ENCODE measurements at places on chromosomes 6 and 20. TPM values are rescaled to one million over a fixed set of nuclear protein-coding genes. Genes with fewer than 3 reads are reported as not detected.
A peak's percentile ranks its signal among the peaks of the same experiment; 100 is the strongest.

Gene GGTLC1
- total RNA-seq = not detected

GRCh38 chr6:155755452-155755851, 299.8 kb upstream of the NOX3 start:
- no peaks in the 10 kb centered on the region for H3K4me1 ChIP-seq
- no peak overlapping the region for H3K27ac ChIP-seq
- no peaks in the 10 kb centered on the region for H3K36me3 ChIP-seq
- H3K27me3 ChIP-seq = no peaks in the 10 kb centered on the region
- H3K4me3 ChIP-seq = no peak overlapping the region

Gene KIF25
- total RNA-seq = not detected

DNA sequence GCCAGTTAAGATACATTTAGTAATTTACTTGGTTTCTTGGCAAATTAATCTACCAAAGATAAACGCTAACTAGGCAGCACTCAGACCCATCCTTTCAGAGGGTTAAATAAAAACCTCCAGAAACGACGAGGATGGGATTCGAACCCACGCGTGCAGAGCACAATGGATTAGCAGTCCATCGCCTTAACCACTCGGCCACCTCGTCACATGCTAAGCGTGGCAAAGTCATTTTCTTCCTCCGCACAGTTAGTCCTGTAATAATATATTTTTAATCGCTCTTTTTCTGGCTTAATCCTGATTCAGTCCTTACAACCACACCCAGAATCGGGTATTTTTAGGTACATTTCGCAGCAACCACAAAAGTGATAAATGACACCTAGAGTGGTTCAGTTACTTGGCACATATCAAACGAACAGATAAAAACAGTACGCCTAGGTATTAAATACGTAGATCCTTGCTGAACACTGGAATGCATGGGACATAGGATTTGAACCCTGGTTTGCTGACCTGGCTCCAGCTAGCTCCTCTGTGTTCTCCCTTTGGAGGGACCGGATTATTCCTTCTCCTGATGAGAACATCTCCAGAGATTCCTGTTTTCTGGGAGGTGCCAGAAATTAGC, 71.6 kb downstream of the GPX5 start:
- peak; percentile 50 for DNase-seq
- H3K27ac ChIP-seq = no peak overlapping the region
- H3K36me3 ChIP-seq = no peaks in the 10 kb centered on the region

DNA sequence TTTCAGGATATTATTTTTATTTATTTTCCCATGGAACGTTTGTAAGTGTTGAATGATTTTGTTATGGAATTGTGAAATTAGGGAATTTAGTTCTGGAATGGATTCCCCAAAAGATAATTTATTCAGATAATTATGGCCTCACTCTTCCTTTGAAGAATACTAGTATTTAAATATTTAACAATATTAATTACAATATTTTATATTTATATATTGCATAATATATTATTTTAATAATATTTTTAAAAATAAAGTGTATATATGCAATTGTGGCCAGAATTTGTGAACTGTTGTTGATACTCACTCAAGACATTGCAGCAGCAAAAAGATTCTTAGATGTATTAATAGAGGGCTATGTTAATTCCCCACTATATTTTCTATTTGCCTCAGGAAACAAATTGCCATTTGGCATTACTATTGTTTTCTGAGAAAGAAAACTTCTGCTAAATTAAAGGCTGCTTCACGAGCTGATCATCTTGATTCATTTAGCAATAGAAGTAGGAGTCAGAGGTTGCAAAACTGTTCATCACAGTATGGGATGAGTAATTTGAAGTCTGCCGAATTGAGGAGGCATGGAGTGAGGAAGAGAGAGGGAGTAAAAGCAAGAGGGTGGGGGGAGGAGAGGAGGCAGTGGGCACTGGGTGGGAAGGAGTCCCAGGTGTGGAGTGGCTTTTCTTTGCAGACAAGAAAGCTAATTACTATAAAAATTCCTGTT, 729.2 kb downstream of the DHX35 start:
- H3K36me3 ChIP-seq = no peaks in the 10 kb centered on the region
- H3K27ac ChIP-seq = no peak overlapping the region
- H3K27me3 ChIP-seq = no peaks in the 10 kb centered on the region
- no peaks in the 10 kb centered on the region for H3K4me1 ChIP-seq
- DNase-seq = no peak
- no peak overlapping the region for H3K4me3 ChIP-seq

DNA sequence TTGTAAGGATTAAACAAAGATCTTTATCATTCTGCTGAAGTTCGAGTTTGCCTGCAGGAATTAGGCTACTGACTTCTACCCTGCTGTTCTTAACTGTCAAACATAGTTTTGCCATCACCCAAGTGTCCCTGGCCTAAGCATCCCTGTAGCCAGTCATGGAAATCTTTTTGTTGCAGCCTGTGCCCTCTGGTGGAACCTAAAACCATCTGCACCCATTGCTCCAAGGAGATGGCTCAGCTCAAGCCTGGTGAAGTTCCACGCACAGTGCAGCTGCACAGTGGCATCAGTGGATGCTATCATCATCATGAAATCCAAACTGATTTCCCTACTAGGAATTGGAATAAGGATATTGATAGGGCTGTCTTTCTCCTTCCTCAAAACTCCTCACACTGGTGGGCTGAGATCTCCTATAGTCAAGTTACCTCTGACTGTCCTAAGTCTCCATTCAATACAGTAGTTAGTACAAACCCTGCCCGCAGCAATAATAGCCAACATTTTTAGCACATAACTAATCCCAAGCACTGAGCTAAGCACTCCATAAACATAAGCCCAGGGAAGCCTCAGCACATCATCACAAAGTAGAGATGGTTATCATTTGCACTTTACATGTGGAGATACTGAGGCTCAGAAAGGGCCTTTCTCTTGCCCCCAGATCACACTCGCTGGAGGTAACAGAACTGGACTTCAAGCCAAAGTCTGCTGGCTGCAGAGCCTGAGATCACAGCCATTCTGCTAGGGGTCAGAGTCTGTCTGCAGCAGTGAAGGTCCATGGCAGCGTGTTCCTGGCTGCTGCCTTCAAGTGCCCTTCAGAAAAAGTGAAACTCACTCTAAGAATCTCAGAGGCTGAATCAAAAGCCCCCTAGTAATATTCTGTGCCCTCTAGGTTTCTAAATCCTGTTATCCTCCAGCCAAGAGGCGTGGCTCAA, 77.2 kb upstream of the MC3R start:
- no peaks in the 10 kb centered on the region for H3K36me3 ChIP-seq
- no peak overlapping the region for H3K4me3 ChIP-seq
- no peaks in the 10 kb centered on the region for H3K4me1 ChIP-seq
- no peak for DNase-seq

Gene DDO
- total RNA-seq = not detected

DNA sequence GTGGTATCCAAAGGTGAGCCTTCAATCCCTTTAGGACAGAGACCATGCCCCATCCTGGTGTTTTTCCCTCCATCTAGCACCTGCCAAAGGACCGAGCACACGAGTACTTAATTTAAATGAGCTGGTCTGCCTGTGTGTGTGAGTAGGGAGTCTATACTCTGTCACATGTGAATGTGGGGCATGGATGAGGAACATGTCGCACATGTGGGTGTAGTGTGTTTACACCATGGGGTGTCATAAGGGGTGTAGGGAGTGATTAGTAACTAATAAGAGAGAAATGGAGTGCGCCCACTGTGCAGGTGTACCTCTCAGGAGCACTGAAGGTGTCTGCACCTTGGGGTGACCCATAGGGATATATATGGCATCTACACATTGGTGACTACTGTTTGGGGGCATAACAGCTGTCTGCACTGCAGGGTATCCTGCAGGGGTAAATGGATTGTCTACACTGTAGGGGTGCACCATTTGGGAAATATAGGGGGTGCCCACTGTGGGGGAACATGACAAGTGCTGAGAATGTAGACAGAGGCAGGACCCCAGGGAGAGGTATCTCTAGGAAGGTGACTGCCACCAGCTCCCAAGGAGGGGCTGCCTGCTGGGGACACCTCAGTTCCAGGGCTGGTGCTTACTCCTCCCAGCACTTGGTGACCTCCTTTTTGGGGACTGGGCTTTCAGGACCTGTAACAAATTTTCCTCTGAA, 53.5 kb downstream of the EBF4 start:
- no peak overlapping the region for H3K27ac ChIP-seq
- DNase-seq = peak; percentile 28
- H3K4me1 ChIP-seq = peaks cover 33% of the 10 kb centered on the region
- no peak overlapping the region for H3K4me3 ChIP-seq
- peaks cover 37% of the 10 kb centered on the region for H3K27me3 ChIP-seq

Gene SNX14
- 62.8 TPM for total RNA-seq

DNA sequence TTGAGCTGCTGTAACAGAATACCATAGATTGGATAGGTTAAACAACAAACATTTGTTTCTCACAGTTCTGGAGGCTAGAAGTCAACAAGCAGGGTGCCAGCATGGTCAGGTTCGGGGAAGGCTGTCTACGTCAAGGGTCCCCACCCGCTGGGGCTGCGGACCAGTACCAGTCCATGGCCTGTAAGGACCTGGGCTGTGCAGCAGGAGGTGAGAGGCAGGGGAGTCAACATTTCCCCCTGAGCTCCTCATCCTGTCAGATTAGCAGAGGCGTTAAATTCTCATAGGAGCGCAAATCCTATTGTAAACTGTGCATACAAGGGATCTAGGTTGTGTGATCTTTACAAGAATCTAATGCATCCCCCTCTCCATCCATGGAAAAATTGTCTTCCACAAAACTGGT, 3.8 kb downstream of the ADGB start:
- no peak for DNase-seq
- H3K27me3 ChIP-seq = no peaks in the 10 kb centered on the region
- no peak overlapping the region for H3K27ac ChIP-seq
- no peak overlapping the region for H3K4me3 ChIP-seq

Gene SYNE1
- total RNA-seq = 76.6 TPM

DNA sequence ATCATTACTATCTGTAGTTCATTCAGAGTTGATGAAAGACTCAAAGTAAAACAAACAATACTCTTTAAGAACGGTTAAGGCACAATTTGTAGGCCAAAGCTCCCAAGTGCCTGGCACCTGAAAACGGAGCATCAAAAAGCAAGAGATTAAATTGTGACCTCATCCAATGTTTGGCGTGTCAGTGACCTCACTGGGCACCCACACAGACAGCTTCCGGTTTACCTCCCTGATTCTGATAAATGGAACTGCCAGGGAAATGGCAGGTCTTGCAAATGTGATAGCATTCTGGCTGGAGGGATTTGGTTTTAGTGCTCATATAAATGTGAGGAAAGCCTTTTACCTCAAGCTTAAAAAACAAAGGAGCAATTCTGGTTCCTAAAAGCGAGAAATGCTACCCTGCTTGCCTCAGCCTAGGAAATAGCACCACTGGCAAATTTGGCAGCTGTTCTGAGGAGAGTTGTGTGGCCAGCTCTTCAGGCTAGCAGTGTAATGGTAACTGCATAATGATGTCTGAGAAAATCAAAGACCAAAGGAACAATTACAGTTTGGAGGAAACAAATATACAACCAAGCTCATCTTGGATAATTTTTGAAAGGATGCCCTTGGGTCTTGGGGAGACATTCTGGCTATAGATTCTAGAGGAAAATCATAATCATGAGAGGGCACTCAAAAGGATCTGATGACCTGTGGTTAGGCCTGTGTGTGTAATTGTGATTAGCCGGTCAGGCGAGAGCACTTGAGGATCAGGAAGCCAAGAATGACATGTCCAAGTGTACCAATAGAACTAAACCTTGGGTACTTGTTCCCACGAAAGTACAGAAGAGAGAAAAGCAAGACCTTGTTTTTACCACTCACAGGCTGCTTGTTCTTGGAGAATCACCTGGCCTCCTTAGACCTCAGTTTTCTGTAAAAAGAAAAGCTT, 174.3 kb downstream of the TFAP2B start:
- no peak for DNase-seq
- H3K4me3 ChIP-seq = no peak overlapping the region
- no peaks in the 10 kb centered on the region for H3K36me3 ChIP-seq
- no peaks in the 10 kb centered on the region for H3K27me3 ChIP-seq
- no peaks in the 10 kb centered on the region for H3K4me1 ChIP-seq
- H3K27ac ChIP-seq = no peak overlapping the region
